Amniotic stem cell (primary cell): ENCODE measurements at places on chromosomes 13 and 19.

DNA sequence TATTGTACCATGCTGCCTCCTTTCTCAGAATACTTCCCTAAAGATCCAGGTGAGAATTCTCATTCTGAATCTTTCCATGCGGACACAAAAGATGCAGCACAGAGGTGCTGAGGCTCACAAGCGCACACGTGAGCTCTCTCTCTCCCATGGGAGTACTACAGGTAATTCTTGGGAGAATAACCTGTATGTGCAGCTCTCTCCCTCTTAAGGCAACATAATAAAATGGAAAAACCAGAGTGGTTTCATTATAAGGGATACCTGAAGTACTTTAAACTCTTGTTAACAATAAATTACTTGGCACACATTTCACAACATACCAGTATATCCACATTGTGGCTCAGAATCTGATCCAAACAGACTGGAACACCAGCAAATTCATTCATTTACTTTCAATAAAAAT is 40.4 kb downstream of the INTS6 start:
- DNase-seq: no peak

GRCh38 chr19:14795078-14795721 is 16.8 kb upstream of the ADGRE2 start:
- DNase-seq: no peak

DNA sequence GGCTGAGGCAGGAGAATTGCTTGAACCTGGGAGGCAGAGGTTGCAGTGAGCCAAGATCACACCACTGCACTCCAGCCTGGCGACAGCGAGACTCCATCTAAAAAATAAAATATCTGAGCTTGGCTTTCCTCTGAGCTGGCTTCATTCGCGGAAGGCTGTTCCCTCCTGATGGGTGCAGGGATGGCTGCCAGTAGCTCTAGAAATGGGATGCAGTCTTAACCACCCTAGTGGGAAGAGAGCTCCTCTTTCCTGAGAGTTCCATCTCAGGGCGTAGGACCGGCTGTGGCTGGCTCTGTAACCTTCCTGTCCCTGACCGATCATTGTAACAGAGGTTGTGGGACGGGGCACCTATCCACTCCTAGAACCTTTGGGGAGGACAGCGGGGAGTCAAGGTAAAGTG is 32.4 kb downstream of the PPP1R37 start:
- no peak for DNase-seq

GRCh38 chr13:30266756-30267155 is 40.6 kb downstream of the KATNAL1 start:
- DNase-seq: no peak

GRCh38 chr19:55377356-55378131 is 918 bp downstream of the TMEM190 start:
- no peak for DNase-seq

GRCh38 chr13:111095911-111096501 is 19.1 kb upstream of the ARHGEF7 start:
- DNase-seq: no peak

GRCh38 chr13:34350671-34351070 is 532.7 kb downstream of the RFC3 start:
- DNase-seq: no peak

GRCh38 chr13:35891507-35892441 is 239.4 kb downstream of the DCLK1 start:
- no peak for DNase-seq

DNA sequence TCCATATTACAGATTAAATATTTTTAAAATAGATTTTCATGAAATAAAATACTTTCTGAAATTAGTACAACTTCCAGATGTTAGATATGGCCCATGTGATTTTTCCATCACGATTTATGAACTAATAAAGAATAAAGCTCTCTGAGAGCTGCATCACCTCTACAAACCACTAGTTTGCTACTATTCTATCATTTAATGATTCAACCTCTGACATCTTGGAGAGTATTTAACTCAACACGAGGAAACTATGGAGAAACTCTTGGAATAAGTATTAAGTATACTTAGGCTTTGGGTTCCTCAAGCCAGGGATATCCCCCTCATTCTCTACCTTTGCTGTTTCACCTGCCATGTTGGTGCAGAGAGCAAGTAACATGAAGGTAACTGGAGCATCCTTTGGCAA is 55.7 kb downstream of the DACH1 start:
- DNase-seq: no peak

DNA sequence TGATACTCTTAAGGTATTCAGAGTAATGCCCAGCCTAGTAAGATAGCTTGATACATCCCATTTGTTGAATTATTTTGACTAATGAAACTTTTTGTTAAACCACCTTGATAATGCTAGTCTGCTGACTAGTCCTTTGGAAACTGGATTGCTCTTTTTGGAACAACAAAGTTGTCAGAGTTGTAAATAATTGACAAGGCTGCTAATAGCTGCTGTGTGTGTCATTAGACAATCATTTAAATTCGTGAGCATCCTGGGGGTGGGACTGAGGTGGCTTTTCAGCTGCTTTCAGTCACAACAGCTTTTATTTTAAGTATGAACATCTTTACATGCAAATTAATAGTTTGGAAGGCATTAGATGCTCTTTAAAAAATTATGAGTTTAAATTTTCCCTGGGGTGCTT is 153.5 kb downstream of the HS6ST3 start:
- no peak for DNase-seq

DNA sequence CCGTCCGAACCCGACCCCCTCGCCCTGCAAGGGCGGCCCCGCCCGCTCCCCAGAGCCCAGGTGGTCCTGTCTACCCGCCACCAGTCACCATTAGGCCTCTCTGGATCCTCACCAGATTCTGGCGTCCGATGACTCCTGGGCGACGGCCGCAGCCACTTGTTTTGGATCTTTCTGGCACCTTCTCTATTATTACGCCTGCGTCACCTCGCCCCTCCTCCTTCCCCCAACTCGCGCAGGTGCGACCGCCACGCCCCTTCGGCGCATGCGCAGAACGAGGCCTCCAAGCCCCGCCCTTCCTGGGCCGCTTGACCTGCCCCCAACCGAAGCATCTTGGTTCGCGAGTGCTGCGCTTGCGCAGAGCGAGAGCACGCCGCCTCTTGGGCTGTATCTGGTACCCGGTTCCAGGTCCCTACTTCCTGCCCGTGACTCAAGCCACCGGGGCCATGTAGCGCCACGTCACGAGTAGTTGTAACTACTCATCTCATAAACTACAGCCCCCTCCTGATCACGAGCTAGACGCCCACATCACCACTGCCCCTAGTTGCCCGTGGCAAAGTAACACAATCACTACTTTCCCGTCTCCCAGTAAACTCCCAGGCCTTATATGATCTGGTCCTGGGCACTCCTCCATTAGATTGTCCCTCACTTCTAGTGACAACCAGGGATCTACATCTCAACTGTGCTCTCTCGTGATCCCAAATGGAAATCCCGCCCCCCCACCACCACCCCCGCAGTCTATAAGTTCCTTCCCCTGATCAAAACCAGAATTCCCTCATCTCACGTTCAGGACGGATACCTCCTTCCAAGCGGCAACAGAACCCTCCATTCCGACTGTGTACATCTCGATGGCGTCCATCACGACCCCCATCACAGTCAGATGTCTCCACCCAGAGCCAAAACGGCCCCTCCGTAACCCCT is at the start of gene DEDD2:
DEDD2 (minus strand) TSS at position 158 of the 918 bp plus-strand sequence. CDS start 670 bp downstream, outside the sequence.
- DNase-seq: peak; percentile 96

DNA sequence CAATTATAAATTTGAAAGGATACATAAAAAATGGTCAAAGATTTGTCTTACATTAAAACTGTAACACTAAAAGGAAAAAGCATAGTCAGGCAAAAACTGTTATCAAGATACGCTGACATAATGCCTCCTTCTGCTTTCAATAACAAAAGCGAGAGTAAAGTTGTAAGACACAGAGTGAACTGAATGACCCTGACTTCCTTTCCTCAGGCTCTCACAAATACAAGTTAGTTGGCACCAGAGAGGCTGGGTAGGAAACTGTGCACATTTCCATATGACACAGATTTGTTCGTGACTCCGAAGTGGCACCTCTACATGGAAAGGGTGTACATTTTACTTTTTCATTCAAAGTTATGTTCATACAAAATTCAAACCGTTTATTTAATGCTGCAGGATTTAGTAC is 15.4 kb downstream of the FGF14 start:
- no peak for DNase-seq

DNA sequence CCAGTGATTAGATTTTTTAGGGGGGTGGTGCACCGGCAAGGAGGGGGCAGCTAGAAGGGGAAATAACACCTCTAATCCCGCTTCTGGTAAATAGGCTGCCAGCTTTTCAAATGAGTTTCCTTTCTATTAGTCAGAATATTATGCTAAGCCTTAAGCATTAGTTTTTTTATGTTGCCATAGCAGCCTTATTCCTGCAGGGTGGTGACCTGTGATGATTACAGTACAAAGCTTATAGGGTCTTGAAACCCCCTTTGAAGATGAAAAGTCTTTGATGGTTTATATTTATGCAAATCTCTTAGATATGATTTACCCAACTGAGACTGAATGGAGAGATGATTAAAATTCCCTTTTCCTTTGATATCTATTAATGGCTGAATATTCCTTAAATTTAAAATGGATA is 109.8 kb downstream of the ZIC5 start:
- DNase-seq: no peak

- DNase-seq: no peak
Observed at GRCh38 chr13:113333076-113333475, 30.9 kb downstream of the GRTP1 start.

GRCh38 chr13:23695196-23695595 is 125.0 kb downstream of the TNFRSF19 start:
- no peak for DNase-seq

DNA sequence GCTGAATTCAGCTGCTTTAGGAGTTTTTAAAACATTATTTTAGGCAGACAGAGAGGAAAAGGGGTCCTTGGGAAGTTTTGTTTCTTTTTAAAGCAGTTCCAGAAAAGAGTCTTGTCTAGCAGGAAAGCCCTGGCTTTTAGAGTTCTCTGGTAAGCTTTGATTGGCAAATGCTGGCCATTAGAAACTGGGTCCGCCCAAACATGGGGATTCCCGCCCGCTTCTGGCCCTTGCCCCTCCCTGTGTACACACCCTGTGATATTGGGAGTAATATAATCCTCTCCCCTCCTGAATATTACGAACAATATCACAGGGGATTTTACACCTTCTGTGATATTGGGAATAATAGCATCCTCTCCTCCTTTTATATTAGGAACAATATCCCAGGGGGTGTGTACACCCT is 58.9 kb downstream of the ERICH4 start:
- no peak for DNase-seq

- peak; percentile 87 for DNase-seq
Observed at GRCh38 chr13:44713788-44714469, 137.8 kb upstream of the TSC22D1 start.

DNA sequence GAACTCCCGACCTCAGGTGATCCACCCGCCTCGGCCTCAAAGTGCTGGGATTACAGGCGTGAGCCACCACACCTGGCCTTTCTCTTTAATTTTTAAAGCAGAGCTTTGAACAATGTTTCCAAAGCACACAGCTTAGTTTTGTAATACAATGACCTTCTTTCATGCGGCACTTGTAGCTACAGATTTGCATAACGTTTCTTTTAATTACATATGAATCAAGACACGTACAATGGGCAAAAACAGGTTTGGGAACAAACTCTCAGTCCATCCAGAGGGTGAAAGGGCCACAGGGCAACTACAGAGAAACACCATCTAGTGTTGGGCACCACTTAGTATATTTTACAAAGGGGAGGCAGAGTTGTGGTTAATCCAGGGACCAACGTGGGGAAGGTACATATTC is 19.0 kb upstream of the S1PR4 start:
- DNase-seq: no peak

DNA sequence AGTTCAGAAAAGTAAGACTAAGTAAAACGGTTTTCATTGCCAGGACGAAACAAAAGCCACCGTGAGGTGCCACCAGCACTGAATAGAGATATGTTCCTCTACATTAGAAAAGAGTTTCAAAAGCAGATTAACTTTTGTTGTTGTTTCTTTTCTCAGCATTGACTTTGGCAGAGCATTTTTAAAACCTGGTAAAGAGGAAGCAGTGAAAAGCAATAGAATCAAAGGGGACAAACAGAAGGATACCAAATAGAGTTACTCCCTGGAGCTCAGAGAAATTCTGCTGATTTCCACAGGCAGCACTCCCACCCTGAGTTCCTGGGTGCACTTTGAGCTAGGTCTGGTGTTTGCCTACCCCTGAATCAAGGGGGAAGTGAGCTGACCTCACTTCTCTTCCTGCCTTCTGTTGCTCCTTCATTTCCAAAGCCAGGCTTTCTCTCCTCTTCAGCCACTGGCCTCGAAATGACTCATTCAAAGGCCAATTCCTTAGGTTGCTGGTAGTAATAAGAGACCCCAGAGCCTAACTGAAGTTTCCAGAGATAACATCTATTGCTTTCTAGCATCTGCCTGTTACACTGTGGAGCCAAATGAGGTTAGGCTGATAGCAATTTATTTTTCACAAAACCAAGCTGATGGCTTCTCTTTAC is 11.3 kb upstream of the ERICH6B start:
- no peak for DNase-seq

GRCh38 chr19:49409441-49410029 is 13.7 kb downstream of the PTH2 start:
- DNase-seq: no peak

DNA sequence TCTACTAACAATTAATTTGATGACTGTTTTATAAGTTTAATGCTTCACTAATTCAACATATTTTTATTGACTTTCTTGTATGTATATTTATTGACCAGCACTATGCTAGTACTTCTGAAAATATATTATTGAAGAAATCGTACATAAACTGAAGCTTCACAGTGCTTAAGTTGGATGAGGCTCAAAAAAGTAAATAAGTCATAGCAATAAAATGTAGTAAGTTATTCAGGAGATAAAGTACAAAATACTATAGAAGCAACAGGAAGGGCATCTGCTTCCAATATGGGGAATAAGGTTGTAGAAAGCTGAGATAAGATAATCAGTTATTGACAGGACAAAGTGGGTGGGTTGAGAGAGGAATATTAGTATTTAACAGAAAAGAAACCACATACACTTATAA is 944.9 kb upstream of the MIR17HG start:
- no peak for DNase-seq

GRCh38 chr13:46795321-46795720 is 1.6 kb downstream of the ESD start:
- DNase-seq: no peak

DNA sequence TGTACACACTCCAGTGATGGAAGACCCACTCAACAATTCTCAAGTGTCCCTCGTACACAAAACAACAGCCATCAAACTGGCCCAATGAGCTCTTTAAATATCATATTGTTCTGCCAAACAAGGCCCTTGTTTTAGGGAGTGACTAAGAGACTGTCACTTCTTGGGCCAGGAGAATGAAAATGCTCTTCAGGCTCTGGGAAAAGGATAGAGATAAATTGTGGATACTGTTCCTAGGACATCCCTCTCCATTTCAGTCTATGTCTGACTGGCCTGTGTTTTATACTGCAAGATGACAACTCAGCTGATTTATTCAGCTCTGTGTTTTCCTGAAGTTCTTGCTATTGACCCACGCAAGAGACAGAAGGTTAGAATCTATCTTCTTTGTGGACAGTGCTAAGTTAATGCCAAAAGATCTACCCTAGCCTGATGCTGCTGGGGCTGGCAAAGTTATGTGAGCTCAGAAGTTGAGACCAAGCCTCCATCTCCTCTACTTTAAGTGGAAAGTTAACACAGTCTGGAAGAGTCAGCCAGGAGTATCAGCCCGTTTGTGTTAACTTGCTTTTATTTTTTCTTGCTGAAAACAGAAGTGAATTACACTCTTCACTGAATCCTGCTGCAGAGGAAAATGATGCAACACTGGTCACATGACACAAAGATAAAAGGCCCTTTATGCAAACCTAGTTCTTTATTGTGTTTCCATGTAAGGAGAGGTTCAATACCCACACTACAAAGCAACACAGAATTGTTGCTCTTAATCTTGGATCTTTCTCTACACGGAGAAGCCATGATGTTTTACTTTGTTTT is 14.6 kb downstream of the FRY start:
- no peak for DNase-seq
